ENCODE measurements at places on chromosomes 6 and 20.

GRCh38 chr20:21048841-21049273, 57.3 kb downstream of the LINC00237 start:
- DNase-seq = no peak

DNA sequence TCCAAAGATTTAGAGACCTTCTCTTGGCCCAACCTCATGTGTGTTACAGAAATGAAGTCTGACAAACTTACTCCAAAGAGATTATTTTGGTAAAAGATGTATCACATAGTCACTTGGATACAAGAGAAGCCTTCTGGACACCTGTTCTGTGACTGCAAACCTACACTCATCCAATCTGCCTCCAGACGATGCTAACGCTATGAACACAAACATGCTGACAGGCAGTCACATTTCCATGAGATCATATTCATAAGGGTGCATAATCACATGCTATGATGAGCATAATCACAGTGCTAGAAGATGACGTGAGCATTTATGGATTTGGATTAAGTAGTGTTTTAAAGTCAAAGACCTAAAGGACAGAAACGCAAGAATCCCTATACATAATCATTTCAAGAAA, 340.2 kb downstream of the HACE1 start:
- DNase-seq = no peak

GRCh38 chr20:8361006-8361652, 229.1 kb downstream of the PLCB1 start:
- DNase-seq = no peak

DNA sequence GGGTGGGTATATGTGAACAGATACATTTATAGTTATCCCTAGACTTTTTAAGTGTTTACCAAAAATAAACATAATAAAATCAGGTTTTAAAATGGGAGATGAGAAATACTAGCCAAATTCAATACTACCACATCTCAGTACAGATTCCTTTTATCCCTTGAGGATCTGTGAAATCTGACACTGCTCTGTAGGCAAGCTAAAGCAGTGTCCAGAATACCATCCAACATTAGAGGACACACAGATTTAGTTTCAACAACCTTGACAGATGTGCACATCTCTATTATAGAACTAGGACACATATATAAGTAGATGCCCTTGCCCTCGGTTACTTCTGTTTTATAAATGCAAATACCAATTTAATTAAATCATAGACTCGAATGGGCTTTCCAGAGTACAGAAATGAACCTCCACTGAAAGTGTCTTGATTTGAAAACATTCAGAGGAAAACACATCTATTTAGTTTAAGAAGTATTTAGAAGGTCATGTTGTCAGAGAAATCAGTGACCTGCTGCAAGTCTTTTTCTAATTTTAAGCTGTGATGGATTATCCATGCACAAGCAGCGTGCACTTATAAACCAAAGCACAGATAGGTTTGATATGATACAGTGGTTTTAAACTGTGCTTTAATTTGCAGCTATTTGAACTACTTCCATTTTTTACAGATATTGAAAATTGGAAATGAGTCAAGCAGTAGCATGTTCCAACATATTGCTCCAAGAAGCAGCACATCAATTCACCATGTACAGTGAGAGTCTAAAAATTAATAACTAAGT, 156.3 kb upstream of the EPHA7 start:
- no peak for DNase-seq

DNA sequence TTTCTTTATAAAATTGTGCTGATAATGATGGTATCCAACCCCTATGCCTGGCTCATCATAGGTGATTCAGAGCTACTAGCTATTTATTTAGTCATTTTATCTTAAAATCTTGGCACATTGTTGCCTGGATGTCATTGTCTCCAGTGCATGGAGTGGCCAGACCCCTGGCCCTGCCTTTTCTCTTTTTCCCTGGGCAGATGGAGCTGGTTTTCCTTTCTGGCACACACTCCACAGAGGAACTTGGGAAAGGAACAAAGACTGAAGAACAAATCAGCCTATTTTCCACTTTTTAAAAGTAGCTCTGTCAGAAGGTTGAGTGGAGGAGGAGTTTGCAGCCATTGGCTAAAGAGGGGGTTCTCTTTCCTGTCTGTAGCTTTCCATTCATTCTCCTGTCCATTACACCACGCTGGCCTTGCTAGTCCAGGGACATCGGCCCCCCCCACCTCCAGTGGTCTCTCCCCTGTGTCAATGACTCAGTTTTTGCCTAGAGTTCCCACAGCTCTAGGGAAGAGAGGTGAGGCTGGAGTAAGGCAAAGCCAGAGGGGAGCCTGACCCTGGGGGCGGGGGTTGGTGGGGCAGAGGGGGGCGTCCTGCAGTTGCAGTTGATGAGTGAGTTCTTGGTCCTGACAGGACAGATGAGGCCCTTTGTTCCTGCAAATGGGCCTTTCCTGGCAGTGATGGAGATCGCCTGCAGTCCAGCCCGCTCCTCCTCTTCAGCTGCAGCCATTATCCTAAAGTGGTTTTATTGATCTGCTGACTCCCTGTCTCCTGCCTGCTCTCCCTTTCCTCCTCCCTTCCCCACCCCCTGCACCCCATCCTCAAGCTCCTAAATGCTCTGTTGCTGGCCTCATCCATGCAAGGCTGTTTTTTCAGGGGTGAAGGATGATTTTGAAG, 774.5 kb downstream of the DHX35 start:
- no peak for DNase-seq

- no peak for DNase-seq
Measured at GRCh38 chr6:24960991-24961475, 25.3 kb upstream of the RIPOR2 start.

DNA sequence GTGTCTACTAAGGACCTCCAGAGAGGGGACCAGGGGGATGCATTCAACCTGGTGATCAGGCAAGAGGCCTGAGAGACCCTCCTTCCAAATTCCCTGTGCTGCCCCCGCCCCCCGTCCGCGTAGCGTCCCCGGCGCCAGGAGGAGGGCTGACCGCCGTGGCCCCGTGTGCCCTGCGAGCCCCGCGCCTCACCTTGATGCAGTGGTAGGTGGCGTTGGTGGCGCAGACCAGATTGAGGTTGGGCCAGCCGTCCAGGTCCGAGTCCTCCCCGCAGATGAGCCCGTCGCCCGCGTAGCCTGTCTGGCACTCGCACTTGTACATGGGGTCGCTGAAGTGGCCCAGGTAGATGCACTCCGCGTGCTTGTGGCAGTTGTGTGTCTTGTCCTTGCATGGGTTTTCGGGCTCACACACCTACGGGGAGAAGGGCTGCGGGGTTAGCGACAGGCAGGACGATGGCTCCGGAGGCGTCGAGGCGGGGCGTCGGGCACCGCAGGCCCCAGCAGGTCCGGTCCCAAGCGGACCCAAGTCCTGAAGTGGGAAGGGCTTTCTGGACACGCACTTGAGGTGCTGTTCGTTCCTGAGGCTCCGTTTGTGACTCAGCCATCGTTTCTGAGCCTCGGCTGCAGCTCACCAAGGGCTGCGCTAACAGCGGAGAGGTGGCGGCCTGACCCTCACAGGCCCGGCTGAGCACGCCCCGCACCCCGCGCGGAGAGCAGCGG, 21.7 kb downstream of the THBS2 start:
- no peak for DNase-seq

- no peak for DNase-seq
Measured at GRCh38 chr6:18016698-18017097, 29.3 kb upstream of the KIF13A start.

- DNase-seq = no peak
Measured at GRCh38 chr6:155221086-155221485, 42.7 kb upstream of the CLDN20 start.

DNA sequence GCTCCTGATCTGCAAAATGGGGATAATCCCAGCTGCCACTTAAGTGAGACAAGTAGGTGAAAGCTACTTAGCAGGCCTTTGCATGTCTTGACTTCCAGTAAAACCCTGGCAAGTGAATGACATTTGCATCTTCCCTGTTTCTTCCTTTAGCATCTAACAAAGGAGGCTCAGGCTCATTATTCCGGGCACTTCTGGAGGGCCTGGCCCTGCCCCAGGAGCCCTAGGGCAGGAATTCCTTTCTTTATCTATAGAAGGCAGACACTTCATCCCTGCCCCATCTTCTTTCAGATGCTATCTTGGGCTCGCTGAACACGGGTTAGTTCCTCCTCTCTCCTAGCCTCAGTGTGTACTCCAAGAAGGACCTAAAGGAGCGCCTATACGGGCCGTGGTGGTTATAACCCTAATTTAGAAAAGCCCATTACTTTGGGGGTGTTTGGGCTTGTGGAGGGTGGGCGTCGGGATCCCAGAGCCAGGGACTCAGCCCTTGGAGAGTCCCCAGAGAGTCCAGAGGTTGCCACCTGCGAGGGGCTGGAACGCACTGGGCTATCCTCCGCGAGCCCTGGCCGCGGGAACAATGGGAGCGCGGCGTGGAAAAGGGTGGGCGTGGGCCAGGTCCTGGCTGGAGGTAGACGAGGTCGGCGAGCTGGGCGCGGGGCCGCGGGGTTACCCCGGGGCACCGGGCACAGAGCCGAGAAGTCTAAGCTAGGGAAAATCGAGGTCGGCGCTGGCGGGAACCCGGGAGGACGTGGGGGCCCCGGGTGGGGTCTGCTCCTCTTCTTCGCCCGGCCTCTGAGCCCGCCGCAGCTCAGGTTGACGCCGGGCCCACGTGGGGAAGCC, 62.8 kb upstream of the EPB41L1 start:
- DNase-seq = no peak

GRCh38 chr6:112806163-112806865, 459.2 kb downstream of the RFPL4B start:
- DNase-seq = no peak

GRCh38 chr6:116568111-116568510, 3.2 kb upstream of the RWDD1 start:
- no peak for DNase-seq

GRCh38 chr20:48933017-48933766, 11.7 kb downstream of the ARFGEF2 start:
- DNase-seq = no peak

DNA sequence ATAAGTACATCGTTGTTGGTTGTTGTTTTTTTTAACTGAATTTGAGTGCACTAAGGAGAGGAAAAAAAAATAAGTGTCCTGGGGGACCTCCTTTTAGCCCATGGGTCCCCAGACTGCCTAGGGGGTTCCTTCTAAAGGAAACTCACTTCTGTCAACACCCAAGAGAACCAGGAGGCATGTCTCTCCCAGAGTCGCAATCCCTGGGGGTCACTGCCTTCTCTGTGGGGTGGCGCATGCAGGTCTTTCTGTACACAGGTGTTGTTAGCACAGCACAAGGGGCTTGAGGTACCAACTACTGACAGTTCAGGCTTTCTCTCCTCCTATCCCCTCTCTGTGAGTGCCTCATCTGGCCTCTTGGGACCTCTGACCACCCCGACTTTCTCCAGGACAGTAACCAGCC, 7.3 kb upstream of the ARMC2 start:
- no peak for DNase-seq

DNA sequence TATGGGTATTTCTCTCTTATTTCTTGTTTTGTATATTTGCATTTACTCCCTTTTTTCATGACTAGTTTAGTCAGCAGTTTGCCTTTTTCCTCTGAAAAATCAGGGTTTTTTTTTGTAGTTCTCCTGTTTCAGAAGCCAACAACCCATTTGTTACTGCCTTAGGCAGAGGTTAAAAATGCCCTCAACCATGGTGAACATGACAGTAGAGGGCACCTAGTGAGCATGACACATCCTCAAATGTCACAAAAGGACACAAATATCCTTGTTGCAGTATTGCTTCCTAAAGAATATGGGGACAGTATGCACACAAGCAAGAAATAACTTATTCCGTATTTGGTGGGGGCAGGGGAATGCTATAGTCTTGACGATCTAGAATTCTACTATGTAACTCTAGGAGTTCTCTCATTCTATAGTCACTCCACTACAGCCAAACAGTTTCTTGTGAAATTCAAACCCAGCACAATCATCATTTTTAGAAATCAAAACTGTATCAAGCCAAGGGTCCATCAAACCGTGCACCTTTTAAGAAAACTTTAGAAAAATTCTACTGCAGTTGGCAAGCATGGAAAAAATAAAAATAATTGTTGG, 47.0 kb downstream of the GOPC start:
- no peak for DNase-seq

DNA sequence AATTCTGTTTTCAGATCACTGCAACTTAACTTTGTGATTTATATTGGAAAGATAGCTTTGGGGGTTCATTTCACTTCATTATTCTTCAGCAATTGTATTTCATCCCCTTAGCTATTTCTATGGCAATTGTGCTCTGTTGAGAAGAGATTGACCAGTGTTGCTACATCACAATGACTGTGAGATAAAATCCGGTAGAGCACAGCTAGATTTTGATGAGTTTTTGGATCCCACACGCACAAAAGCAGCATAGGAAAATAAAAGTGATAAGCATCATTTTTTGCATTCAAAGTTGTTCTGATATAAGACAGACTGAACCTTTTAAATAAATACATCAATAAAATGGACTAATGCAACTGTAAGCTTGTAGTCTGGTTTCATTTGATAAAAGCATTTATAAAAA, 734.8 kb downstream of the KIF16B start:
- DNase-seq = no peak

GRCh38 chr6:40325791-40326190, 261.4 kb downstream of the LRFN2 start:
- no peak for DNase-seq

DNA sequence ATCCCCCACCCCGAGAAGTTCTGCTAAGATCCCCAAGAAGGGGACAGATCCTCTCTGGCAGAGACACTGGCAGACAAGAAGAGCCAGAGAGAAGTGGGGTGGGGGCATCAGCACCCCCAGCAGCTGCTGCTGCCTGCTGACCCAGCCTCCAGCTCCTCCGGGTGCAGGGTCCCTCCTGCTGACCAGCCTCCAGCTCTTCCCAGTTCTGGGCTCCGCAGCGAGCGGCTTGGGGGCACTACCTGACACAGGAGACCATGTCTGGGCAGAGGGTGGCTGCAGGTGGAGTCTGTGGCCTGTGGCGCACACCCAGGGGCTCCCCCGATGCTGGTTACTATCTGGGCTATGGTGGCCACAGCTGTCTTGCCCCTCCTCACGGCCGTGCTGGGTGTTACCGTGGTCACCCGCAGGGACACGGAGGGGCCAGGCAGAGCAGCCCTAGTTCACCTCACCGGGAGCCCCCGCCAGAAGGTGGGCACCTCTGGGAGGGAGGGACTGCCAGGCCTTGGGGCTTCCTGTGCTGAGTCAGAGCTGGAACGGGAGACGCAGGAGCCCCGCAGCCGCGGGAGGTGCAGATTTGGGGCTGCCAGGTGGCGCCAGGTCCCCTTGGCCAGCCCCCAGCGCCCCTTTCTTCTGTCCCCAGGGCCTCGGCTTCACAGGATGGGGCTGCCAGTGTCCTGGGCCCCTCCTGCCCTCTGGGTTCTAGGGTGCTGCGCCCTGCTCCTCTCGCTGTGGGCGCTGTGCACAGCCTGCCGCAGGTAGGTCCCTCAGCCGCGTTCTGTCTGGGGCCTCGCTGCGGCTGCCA, 630 bp downstream of the LIME1 start:
- DNase-seq = no peak

- DNase-seq = no peak
Measured at GRCh38 chr20:63498960-63499337, at the start of gene EEF1A2. Gene EEF1A2 (minus strand): TSS chr20:63499083. CDS start chr20:63497763, 1,320 bp downstream.

GRCh38 chr20:14924433-14924832, 587.0 kb upstream of the FLRT3 start:
- DNase-seq = no peak
